ENCODE measurements at places on chromosomes 1 and 21.

- no peak for DNase-seq
Observed at GRCh38 chr1:98205291-98206017, 284.6 kb upstream of the DPYD start.

DNA sequence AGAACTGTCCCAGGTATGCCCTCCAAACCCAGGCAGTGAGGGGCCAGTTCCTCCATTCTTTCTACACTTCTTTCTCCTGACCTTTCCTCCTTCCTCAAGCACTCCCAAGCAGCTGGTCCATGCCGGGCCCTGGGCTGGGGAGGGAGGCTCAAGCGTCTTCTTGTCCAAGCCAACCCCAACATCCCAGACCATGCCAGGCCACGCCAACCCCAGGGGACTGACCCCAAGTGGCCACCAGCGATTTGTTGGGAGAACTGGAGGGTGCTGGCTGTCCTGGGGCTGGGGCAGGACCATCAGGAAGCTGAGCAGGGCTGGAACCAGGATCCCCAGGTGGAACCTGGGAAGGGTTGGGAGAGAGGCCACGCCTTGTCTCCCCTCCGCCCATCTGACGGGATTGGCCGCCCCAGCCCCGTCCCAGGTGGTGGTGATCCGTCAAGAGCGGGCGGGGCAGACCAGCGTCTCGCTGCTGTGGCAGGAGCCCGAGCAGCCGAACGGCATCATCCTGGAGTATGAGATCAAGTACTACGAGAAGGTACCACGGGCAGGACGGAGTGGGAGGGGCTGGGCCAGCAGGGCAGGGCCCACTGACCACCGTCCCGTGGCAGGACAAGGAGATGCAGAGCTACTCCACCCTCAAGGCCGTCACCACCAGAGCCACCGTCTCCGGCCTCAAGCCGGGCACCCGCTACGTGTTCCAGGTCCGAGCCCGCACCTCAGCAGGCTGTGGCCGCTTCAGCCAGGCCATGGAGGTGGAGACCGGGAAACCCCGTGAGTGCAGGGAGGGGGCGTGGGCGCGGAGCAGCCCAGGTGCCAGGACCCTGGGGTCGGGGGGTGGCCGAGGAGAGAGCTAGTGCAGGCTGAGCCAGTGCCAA is 29.9 kb downstream of the EPHA8 start:
- DNase-seq = no peak

DNA sequence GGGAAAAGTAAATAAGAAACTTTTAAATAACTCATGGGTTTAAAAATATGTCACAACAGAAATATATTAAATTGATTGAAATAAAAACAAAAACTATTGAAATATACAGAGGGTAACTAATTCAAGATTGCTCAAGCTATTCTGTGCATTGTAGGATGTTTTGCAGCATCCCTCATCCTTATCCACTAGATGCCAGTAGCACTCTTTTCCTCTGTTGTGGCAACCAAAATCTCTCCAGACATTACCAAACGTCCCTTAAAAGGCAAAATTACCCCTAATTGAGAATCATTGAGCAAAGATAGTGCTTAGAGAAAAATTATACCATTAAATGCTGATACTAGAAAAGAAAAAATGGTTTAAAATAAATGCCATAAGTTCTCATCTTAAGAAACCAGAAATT is 682.6 kb downstream of the RWDD3 start:
- no peak for DNase-seq

DNA sequence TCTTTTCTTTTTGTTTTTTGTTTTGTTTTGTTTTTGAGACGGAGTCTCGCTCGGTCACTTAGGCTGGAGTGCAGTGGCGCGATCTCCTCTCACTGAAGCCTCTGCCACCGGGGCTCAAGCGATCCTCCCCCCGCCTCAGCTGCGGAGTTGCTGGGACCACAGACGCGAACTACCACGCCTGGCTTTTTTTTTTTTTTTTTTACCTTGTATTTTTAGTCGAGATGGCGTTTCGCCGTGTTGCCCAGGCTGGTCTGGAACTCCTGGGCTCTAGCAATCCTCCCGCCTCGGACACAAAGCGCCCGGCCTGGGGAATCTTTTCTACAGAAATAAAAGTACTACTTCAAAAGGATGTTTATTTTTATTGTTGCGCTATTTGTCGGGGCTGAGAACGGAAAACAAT is 1.1 kb upstream of the SETDB1 start:
- no peak for DNase-seq

GRCh38 chr1:50251702-50252101 is 143.0 kb downstream of the ELAVL4 start:
- no peak for DNase-seq

GRCh38 chr1:198264282-198264681 is 107.5 kb downstream of the NEK7 start:
- DNase-seq = no peak

DNA sequence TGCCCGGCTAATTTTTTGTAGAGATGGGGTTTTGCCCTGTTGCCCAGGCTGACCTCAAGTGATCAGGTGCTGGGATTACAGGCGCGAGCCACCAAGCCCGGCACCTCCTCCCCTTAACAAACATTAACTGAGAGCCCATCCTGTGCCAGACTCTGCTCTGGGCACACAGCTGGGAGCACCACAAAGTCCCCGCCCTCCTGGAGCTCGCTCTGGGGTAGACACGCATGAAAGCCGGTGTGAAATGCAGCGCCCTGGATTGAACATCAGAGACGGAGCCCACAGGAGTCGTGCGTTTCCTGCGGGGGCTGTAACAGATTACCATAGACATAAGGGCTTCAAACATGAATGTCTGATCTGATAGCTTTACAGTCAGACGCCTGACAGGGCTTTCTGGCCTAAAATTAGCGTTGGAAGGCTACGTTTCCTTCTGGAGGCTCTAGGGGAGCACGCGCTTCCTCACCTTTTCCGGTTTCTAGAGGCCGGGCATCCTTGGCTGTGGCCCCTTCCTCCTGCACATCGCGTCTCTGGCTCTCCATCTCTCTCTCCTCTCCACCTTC is 14.3 kb downstream of the SLC27A3 start:
- DNase-seq = no peak

GRCh38 chr1:241310451-241310850 is 46.6 kb downstream of the RGS7 start:
- no peak for DNase-seq

- no peak for DNase-seq
Observed at GRCh38 chr1:84489766-84490165, 10.7 kb downstream of the RPF1 start.

GRCh38 chr1:230083053-230083452 is 16.0 kb downstream of the GALNT2 start:
- no peak for DNase-seq

DNA sequence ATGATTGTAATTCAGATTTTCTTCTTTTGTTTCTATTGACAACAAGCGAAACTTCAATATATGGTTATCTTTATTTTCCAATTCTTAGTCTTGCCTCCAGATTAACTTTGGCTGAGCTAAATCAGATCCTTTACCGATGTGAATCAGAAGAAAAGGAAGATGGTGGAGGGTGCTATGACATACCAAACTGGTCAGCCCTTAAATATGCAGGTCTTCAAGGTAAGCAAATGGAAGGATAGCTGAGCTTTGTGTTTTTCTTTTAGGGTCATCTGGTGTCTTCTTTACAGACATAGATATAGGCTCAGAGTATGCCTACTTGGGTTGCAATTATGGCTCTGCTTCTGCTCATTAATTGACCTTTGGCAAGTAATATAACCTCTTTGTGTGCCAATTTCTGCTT is 37.7 kb downstream of the AGL start:
- no peak for DNase-seq

- no peak for DNase-seq
Observed at GRCh38 chr21:46459356-46460112, 843 bp downstream of the DIP2A start.

- peak; percentile 98 for DNase-seq
Observed at GRCh38 chr1:212035123-212035834, at the start of the genes DTL and INTS7. Gene DTL, plus strand, starts transcription at chr1:212035748. Its CDS starts 143 bp downstream, at chr1:212035891. Gene INTS7, minus strand, starts transcription at chr1:212035557. Its CDS starts 120 bp downstream, at chr1:212035437.

GRCh38 chr21:14942801-14943490 is 121.9 kb downstream of the NRIP1 start:
- no peak for DNase-seq

- DNase-seq = no peak
Observed at GRCh38 chr1:51535006-51535592, 16.0 kb upstream of the EPS15 start.

- DNase-seq = peak; percentile 72
Observed at GRCh38 chr1:161440312-161440894, 64.9 kb upstream of the FCGR2A start.

DNA sequence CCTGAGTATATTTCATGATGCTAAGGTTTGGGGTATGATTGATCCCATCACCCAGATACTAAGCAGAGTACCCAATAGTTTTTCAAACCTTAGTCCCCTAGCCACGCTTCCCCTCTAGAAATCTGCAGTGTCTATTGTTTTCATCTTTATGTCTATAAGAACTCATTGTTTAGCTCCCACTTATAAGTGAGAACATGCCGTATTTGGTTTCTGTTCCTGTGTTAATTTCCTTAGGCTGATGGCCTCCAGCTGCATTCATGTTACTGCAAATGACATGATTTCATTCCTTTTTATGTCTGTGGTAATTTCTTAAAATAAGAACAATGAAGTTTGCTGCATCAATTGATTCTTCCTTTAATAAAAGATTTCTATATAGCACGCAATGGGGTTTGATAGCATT is 301.3 kb downstream of the PLPP3 start:
- DNase-seq = no peak

GRCh38 chr1:2320006-2320405 is 71.3 kb downstream of the MORN1 start:
- no peak for DNase-seq

- no peak for DNase-seq
Observed at GRCh38 chr1:217136895-217137205, 413.6 kb upstream of the ESRRG start.

GRCh38 chr1:79887059-79887458 is 880.5 kb upstream of the ADGRL4 start:
- DNase-seq = no peak

DNA sequence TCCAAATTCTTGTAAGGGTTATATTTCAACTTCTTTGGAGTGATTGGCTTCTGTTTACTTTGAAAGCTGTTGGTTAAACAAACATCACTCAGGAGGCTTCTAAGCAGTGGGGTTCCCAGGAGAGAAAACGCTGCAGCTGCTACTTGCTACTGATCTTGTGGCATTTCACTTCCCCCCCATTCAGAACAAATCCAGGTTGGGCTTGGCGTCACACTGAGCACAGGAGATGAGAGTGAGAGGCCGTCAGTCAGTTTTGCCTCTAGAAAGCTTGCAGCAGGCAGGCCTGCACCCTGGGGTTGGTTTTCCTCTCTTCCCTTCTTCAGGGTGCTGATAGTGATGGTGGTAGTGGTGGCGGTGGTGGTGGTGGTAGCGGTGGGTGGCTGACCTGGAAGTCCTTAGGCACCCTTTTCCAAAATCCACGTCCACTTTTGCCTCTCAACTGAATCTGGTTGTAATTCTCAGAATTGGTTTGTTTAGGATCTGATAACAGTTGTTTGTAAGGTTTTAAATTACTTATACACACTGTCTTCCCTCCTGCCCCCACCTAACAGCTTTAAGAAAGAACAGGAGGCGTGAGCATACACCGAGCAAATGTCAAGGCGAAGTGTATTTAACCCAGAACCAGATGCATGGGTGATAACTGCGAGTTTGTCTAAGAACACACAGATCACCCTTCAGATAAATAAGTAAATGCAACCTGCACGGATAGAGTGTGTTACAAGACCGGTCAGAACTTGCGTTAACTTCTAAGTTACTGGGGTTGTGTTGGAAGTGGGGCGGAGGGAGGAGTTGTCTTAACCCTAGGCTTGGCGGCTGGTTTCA is 3.2 kb upstream of the PROX1 start:
- DNase-seq = no peak

DNA sequence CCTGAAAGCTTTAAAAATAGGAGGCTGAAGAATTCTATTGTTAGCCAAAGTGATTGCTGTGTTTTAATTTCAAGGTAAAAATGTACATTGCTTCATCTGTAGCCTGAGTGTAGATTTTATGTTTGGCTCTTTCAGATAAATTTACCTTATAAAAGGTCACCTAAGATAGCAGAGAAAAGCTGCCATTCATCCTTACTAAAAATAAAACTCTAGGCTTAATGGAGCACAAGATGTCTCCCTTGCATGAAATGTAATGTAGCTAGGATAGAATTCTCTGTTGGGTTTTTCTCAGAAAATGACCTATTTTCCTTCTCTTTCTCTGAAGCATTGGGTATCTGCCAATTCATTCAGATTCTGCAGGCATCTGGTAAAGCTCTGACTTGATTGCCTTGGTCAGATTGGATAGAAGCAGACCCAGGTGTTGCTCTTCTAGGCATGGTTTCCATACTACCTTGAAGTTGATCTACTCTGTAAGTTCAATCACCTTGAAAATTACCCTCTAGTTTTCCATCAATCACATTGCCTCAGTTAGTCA is 176.6 kb upstream of the GORAB start:
- no peak for DNase-seq

DNA sequence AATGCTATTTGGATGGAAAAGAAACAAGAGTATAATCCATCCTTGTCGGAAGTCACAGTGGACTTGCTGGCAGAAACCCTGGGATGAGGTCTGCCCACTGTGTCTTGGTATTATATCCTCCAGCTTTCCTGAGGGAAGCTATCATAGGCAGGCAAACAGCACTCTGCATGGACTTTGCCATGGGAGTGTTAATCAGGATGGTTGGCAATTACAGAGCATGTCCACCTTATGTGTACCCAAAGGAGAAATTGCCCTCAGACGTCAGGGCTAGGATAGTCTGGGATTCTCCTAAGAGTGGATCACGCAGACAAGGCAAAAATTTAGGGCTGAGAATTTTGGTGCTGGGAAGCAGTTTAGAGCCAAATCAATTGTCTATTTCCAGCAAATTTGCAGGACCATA is 184.9 kb upstream of the ESRRG start:
- no peak for DNase-seq

- DNase-seq = no peak
Observed at GRCh38 chr1:27605796-27606707, 2.1 kb upstream of the AHDC1 start.

- no peak for DNase-seq
Observed at GRCh38 chr1:88462096-88462487, 222.0 kb upstream of the PKN2 start.

GRCh38 chr1:206081856-206082255 is 28.9 kb downstream of the RHEX start:
- DNase-seq = no peak

DNA sequence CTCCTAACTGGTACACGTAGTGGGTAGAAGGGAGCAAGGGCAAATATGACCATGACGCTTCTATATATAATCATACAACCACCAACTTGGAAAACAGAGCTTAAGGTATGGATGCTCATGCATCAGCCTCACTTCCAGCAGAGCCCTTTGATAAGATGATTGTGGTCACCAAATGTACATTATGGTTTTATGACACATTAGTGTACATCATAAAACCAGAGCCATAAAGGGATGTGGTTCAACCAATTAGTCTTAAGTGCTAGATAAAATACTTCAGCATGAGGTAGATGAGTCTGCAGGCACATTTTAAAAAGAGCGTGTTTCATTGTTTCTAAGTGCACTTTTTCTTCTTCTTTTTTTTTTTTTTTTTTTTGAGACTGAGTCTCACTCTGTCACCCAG is 43.7 kb downstream of the NIBAN1 start:
- DNase-seq = no peak

DNA sequence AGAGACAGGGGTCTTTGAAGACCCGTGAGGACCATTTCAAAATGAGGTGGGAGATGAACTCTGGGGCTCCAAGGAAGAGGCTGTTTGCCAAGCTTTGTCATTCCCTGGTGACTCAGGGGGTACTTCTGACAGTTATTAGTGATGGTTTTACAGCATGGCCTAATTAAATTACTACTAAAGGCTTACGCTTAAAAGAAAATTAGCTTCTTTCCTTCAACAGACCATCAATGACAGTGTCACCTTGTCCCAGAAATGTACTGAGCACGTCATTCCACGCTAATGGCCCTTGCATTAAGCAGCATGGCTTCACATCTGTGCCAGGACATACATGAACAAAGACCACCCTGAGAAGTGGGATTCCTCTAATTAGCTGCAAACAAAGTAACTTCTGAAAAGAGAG is 5.1 kb upstream of the UTS2 start:
- DNase-seq = no peak

Data from stimulated activated CD8-positive, alpha-beta memory T cell treated with anti-CD3 and anti-CD28 coated beads, Interleukin-15, amount 100 ng/mL, for 48 hours (primary cell).